ENCODE measurements at places on chromosomes 12 and 14.
A peak's percentile ranks its signal among the peaks of the same experiment; 100 is the strongest.

DNA sequence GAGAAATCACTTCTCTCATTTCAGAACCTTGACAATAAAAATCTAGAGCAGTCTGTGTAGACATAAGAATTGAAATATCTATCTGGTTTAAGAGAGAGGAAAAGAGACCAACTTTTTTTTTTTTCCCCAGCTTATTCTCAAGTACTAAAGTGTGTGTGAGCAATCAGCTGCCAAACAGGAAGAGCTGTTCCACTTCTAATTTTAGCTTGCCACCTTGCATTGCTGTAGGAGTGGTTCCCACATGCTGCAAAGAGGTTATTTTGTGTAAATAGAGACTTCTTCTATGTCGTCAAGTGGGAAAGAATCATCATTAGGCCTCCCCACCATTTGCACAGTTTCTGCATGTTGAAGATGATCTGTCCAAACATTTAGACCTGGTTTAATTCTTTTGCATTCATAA lies 142.6 kb downstream of the NPAS3 start:
- DNase-seq, result no peak

DNA sequence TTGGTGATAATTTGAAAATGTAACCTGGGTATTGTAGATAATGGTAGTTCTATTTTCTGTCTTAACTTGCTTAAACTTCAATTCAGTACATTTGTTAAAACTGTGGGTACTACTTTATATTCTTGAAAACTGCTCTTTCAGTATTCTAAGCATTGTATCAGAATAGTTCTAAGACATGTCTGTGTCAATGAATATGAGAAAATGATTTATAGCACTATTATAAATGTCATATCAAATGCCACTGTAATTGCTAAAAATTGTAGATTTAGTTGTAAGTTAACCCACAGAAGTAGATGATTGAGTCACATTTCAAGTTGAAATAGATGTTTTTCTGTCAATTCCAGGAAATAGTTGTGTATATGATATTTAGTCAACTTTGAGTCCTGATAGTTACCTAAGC lies 2.4 kb downstream of the NAA30 start:
- DNase-seq, result no peak

DNA sequence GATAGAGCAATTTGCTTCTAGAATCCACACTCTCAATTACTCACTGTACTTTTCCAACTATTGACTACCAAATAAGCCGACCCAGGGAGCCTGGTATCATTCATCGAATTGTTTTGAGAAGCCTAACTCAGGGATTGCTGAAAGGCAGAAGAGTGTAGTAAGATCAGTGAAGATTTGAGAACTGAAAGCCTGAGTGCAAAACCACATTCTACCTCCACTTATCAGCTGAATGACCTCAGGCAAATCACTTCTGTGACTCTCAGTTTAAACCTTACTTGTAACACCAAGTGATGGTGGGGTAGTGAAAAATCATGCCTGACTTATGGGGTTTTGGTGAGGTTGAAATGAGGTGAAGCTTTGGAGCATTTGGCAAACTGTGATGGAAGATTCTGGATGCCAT lies 126.1 kb upstream of the MAX start:
- no peak for DNase-seq

- DNase-seq, result no peak
Observed at GRCh38 chr14:76917158-76917596, 91.0 kb downstream of the LRRC74A start.

GRCh38 chr12:24496755-24497154 lies 452.1 kb downstream of the BCAT1 start:
- no peak for DNase-seq

DNA sequence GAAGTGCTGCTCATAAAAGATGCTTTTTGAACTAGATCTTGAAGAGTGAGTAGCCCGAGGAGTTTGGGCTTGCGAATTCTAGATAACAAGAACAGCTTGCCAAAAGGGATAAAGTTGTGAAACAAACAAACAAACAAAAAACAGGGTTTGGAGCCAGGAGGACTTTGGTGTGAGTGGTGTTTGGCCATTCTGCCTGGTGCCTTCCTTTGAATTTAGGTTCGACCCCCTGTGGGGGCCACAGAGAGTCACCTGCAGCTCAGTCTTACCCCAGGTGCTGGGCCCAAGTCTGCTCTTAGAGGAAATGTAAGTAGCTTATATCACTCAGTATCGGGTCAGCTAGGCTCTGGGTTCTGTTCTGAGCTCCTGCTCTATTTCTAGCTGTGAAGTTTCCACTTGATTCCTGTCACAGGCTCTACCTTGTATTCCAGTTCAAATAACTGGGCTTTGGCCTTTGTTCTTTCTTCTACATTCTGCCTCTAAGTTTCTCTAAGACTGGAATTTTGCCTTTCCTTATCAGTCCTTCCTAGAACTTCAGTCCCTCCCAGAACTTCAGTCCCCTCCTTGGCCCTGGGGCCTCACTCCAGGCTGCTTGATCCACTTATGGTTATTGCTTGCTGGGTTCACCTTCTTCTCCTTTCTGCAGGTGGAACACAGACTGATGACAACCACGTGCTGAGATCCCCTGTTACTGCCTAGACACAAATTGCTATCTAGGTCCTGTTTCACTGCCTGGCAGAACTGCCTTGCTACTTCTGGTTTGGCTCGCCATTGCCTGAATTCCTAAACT lies 20.5 kb upstream of the DUSP6 start:
- DNase-seq, result no peak

DNA sequence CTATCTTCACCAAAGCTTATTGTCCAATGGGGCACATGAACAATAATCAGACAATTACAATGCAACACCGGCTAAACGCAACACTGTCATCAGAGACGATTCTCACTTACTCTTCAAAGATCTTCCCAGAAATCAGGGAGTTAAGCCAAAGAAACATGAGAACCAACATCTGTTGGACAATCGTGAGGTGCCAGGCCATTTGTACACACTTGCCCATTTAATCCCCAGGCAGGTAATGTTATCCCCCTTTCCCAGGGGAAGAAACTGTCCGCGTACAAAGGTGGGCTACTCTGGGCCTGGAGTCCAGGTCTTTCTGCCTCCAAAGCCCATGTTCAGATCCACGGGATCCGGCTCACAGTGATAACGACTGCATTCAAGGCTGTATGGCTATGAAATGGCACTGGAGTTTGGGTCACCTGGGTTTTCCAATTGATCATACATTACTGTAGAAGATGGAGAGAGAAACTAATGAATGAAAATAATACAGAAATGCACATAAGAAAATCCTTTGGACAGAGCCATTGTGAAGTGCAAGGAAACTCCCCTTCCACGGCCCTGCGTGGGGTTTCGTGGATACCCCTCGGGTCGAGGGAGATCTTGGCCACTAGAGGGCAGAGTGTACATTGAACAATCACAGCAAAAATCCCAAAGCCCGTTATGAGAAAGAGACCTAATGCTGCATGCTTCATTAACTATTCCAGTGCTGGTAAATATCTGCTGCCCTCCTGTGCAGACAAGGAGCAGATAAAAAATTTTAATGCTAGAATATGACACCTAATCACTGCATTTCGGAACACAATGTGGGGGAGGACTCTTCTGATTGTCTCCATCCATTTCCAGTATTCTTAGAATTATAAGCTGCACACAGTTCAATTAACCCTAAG lies 111.4 kb downstream of the EGLN3 start:
- DNase-seq, result no peak

DNA sequence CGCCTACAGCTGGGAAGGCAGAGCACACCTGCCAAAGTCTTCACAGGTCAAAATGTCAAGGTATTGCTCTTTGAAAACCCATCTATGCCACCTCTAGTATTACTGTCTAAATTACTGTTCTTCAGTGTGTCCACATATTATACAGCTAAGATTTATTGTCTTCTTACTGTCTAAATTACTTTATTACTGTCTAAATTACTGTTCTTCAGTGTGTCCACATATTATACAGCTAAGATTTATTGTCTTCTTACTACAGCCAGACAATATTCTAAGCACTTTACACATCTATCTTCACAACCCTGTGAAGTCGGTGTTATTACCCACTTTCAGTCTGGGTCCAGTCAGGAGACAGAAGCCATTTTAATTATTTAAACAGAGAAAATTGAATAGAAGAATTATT lies 173.9 kb downstream of the MYRFL start:
- no peak for DNase-seq

- no peak for DNase-seq
Observed at GRCh38 chr12:75447691-75448393, 32.7 kb upstream of the GLIPR1 start.

DNA sequence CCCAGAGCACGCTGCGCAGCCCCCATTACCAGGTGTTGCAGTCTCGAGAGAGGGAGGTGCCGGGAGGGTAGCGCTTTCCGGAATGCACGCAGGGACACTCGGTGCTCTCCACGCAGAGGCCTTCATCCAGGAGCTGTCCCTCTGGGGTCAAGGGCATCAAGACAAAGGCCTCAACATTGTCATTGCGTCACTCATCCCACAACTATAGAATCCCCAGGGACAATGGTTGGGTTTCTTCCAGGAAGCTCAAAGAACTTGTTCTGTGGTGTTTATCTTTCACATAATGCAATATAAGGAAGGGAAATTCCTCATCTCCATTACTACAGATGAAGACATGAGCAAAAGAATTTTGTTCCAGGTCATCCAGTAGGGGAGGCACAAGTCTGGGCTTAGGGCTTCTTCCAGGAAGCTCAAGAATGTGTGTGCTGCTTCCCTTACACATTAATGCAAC lies 52.1 kb downstream of the VWF start:
- DNase-seq, result no peak

DNA sequence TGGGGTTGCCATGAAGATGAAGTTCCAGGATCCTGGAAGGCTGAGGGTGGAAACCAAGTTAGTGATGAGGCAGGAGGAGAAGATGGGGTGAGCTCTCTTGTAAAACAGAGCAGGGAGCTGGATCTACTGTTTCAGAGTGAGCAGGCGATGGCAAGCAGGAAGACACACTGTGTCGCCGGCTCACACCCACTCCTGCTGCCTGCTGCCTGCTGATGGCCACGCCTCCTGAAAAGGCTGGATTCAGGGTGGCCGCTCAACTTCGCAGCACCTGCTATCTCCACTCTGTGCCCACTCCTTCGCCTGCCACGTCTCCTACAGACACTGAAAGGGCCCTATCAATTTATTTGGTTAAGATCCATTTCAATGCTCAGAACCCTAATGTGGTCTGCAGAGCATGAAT lies 96.1 kb downstream of the RBM19 start:
- no peak for DNase-seq

DNA sequence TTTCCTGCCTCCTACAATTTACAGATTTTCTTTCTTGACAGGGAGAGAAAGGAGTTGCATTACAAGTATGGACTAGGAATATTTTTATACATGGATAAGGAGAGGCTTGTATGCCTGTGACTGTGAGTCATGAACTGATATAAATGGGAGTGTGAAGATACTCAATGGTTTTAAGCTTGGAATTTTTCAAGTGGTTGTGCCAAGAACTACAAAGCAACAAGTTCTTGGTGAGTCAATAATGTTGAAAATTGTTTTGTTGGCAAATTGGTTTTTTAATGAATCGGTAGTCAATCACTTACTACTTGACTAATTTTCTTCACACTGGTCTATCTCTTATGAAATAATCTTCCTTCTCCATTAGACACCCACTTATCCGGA lies 58.9 kb upstream of the HMGA2 start:
- no peak for DNase-seq

DNA sequence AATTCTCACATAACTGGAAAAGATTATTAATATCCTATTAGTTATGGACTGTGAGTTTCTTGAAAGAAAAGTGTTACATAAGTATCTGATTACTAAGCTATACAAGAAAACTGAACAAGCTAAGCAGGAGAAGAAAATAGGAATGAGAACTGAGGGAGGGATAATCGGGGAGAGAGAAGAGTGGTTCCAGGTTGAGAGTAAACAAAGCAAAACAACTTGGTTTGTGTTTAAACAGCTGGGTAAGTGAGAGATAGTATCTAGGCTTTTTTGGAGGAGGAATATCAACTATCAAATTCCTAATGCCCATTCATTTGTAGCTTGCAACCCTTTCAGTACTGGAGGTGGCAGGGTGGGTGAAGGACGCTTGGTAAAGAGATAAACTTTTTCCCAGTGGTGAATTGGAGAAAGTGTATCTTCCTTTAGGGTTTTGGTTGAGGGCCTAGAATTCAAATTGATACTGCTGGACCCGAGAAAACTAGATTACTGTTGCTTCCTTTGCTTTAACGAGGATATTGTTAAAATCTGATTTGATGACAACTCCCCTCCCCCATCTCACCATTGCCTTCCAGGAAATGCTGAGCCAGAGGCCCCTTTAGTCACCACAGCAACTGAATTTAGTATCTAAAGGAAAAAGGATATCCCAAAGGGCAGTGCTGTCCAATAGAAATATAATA lies 2.0 kb upstream of the SLC2A3 start:
- DNase-seq, result no peak

DNA sequence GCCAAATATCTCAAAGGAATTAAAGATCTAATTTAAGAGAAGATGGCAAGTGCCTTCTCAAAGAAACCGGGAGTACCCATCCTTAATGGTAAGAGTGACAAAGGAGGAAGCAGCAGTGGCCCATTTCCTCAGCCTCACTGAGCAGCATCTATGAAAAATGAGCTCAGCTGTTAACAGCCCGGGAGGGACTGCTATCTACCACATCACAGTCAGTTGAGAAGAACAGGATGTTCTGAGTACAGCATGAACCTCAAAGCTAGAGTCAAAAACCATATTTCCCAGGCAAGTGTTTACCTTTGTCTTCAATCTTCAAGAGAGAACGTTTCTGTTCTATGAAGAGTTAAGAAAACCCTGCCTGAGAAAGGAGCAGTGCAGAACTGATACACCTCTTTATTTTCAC lies 115.0 kb downstream of the BTG1 start:
- DNase-seq, result peak; percentile 91

DNA sequence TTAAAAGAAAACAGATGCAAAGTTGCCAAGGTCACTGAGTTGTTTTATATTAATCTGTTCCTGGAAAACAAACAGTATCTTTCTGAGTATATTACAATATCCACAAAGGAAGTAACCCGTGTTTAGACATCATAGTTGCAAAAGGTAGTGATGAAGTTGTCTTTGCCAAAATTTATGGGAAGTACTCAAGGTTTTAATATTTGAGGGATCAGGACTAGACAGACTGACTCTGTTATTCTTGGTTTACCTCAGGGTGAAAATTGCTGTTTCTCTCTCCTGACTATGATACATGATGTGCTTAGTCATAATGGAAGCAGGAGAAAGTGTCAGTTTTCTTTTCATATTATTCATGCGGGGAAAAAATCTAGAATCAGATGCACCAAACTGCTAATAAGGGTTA lies 28.3 kb downstream of the TMEM233 start:
- DNase-seq, result no peak

- DNase-seq, result no peak
Observed at GRCh38 chr14:81235096-81235495, 14.3 kb upstream of the GTF2A1 start.
